ENCODE measurements at places on chromosomes 16 and 17.

DNA sequence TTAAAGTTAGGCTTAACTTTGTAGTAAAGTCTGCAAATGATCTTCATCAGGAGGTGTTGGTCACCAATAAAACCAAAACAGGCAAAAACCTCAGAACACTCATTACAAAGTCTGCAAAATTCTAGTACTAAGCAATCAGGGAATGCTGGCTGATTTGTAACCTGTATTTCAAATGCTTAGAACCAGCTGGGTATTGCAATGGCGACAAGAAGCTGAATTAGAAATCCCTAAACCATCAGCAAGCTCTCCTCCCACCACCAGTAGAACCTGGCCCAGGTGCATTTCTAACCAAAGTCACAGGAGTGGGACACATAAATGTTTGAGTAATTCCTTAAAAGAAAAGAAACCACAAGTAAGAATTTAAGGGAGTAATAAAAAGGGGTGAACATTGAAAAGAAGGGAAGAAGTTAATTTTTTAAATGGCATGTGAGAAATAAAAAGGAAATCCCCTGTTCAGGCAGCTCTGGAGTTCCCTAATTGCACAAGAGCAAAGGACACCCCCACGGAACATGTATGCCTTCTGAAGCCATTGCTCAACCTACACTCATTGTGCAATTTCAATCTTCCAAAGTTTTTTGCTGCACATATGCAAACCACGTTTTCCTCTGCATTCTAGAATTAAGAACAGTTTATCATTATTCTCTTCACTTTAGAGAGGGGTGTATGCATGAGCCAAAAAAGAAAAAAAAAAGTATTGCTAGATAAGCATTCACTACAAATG is 102.9 kb downstream of the HIC1 start:
- no peak for DNase-seq

DNA sequence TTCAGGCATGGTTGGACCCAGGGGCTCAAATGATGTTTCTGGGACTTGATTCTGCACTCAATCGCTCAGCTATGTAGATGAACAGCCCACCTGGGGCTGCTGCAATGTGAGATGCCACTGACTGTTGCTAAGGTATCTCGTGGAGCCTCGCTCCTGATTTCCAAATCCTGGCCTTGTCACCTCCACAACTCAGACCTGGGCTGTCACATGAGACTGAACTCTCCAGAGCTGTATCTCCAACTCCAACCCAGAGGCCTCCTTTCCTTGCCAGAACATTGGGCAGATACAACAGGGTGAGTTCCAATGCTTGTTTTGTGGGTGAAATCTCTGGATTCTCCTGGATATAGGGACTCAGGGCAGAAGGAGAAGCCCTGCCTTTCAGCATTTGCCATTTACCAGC is 79.5 kb downstream of the GNAO1 start:
- no peak for DNase-seq

GRCh38 chr17:82631544-82631943 is 16.7 kb downstream of the WDR45B start:
- no peak for DNase-seq

DNA sequence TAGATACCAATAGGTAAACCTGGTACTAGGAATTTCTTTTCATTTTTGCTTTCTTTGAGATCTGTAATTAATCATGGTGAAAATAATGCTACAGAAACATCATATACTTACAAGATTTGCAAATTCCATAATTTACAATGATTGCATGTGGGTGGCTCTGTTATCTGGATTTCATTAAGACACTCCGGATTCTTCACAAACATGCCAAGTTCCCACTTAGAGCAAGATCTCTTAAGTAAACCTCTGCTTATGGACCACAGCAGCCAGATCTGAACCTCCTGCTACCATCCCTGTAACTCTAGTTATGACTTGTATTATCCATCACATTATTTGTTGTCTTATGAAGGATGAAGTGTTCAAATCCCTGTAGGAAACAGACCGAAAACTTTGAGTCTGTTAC is 424.7 kb downstream of the CDH13 start:
- no peak for DNase-seq

DNA sequence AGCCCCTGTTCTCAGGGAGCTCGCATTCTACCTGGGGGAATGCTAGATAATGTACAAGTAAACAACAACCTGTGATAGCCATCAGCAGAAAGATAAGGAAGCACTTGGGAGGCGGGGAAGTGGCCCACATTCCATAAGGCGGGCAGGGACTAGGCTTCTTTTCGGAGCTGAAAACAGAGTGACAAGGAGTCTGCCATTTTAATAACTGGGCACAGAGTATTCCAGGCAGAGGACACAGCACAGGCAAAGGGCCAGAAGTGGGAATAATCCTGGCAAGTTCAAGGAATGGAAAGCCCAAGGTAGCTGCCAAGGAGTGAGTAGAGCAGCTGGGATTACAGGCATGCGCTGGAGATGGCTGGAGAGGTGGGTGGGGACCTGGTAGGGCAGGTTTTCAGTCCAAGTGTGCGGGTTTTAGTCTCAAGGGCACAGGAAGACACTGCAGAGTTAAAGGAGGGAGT is 24.3 kb downstream of the USP43 start:
- DNase-seq, result no peak

DNA sequence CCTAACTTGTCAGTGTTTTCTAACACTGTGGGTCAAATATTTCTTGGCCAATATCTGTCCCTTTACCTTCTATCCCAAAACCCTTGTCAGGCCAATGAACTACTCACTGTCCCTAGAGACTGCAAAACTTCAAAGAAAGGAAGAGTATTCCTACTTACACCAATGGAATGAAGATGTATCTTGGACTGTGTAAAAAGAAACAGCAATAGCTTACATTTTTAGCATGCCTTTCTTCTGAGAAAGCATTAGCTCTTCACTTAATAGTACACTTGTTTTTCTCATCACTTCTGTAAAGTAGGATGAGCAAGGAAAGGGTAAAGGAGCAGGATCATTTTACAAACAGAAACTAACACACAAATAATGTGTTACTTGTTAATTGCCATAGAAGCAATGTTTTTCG is 73.9 kb downstream of the STH start:
- DNase-seq, result no peak

DNA sequence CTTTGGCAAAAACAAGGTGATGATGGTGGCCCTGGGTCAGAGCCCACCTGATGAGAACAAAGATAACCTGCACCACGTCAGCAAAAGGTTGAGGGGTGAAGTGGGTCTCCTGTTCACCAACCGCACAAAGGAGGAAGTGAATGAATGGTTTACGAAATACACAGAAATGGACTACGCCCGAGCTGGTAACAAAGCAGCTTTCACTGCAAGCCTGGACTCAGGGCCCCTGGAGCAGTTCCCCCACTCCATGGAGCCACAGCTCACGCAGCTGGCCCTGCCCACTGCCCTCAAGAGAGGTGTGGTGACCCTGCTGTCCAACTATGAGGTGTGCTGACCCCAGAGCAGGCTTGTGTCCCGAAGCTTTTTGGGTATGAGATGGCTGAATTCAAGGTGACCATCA is 29.7 kb upstream of the DLX4 start:
- DNase-seq, result no peak

DNA sequence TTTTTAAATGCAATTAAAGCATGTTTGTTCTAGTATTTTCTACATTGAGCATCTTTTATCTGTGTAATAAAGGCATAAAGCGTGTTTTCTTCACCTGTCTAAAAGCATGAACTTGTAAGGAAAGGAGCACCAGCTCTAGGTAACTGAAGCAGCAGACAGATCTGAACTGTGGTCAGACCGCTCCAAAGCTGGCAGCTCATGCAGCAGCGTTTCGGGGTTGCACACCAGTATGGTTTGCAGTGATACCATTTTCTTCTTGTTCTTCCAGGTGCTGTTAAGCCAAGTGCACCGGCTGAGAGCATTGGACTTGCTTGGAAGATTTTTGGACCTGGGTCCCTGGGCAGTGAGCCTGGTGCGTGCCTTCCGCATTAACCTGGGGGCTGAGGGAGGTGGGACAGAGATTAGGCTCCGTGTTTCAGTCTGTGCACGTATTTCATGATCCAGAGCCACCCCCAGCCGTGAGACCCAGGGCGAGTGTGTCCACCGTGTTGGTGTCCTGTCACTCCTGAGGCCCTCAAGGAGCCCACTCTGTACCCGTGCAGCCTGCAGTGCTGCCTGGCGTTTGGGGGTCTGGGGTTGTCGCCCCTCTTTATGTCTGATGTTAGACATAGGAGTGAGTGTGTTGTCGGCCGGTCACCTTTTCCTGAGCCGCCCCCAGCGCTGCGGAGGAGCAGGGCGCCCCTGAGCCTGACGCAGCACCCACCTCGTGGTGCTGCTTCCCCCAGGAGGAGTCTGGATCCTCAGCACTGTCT is 136.3 kb upstream of the CHMP6 start:
- DNase-seq, result no peak

- DNase-seq, result no peak
Observed at GRCh38 chr16:30837904-30838303, 50.9 kb upstream of the ZNF629 start.

GRCh38 chr16:79599256-79599836 is 1.2 kb downstream of the MAF start:
- no peak for DNase-seq

DNA sequence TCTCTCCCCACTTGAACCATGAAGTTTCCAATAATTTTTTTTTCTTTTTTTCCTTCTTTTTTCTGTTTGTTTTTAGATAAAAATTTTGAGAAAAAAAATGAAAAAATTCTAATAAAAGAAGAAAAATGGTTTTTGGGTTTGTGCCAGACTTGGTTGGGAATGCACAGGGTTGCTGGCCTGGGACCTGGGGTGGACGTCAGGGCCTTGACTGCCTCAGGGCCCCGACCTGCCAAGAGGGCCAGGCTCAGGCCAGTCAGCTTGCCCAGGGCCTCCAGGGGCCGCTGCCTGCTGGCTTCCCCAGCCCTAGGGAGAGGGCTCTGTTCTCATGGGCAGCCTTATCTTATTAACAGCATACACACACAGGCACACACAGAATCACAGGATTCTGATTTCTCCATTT is 6.5 kb downstream of the TBX6 start:
- DNase-seq, result no peak

DNA sequence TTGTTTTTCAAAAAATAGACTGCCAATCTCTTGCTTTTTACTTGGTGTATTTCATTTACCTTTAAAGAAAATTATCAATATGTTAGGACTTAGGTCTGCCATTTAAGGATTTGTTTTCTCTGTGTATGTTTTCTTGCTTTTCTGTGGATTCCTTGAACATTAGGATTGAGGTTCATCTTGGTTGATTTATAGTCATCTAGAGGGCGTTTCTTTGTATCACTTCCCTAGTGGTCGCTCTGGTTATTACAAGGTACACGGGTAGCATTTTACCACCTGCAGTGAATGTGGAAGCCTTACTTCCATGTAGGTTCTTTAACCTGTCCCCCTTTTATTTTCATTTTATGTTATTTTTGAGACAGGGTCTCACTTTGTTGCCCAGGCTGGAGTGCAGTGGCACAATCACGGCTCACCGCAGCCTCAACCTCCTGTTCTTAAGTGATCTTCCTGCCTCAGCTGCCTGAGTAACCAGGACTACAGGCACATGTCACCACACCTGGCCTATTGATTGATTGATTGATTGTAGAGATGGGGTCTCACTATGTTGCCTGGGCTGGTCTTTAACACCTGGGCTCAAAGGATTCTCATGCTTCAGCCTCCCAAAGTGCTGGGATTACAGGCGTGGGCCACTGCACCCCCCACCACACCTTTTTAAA is 35.2 kb upstream of the CBX4 start:
- no peak for DNase-seq

GRCh38 chr17:31404028-31404949 is 12.8 kb downstream of the RAB11FIP4 start:
- no peak for DNase-seq

DNA sequence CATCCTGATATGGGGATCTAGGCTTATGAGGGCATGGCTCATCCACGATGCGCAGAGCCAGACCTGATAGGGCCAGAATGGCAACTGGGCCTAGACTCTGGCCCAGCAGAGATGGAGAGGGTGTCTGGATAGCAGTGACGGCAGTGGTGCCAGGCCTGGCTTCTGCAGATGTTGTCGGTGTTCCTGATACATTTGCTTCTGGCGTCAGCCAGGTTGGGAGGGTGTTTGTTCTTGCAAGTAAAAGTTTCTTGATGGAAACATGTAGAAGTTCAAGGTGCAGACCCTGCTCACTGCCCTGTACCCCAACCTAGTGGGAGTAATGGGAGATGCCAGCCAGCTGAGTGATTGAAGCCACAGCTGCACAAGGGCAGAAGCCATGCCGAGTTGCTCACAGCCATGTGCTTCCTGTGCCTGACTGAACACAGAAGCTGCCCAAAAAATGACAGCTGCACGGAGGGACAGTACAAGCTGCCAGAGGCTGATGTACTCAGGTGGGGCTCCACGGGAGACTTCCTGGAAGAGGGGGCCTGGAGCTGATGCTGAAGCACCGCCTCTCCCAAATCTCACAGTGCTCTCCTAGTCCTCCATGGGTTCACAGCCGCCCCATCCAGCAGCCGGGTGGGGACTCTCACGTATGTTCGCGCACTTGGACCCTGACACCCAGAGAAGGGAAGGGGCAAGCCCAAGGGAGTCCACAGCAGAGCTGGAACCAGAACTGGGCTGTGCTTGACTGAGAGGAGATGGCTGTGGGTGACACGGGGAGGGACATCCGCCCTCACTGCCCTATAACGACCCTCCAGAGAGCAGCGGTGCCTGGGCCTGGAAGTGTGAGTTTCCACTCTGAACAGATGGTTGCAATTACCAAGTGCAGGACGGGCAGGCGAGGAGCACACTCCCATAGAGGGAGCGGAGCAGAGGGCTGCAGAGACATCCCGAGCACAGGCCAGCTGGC is 78.7 kb downstream of the N4BP1 start:
- DNase-seq, result peak; percentile 87

DNA sequence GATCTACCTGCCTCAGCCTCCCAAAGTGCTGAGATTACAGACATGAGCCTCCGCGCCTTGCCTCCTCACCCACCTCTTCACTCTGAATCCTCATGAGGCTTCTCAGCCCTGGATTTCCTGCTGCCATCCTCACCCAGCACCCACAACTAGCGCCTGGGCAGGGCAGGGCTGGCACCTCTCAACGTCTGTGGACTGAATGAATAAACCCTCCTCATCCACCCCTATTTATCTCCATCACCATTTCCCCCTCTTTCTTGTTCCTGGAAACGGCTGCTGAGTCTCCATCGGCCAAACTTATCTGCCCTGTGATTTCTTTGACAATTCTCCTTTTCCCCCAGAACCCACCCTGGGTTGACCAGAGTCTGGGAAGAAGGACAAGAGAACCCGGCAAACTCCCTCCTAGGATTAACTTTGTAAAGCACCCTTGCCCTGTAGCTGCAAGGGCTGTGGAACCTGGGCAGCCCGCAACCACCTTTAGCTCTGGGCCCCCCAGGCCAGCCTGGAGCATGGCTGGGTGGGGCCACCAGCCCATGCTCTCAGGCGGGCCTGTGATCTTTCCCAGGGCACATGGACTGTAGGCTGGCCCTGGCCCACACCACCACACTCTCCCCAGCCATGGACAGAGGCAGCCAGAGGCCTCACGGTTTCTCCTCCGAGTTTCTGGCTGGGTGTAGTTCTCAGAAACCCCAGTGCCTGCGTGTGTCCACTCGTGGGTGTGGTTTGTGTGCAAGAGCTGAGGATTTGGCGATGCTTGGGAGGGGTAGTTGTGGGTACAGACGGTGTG is 2.4 kb downstream of the SPN start:
- DNase-seq, result no peak

DNA sequence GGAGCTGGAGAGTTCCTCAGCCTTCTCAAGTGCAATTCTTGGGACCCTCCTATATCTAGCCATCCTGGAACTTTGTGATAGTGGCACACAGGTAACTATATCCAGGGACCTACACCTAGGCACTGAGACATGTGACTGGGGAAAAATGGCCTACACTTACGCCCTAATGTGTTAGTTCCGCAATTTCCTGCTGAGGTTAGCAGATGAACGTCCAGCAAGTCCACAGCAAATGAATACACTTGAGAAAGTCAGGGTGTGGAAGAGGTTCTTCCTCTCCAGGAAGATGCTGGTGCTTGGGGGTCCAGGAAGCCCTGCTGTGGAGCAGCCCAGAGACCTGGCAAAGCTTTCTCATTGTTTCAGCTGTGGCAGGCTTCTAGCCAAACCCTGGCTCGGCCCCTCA is 20.8 kb downstream of the PIK3R5 start:
- DNase-seq, result no peak

Measured in right hindlimb (tissue), 1 donor.